ENCODE measurements at places on chromosomes 1 and 21.

DNA sequence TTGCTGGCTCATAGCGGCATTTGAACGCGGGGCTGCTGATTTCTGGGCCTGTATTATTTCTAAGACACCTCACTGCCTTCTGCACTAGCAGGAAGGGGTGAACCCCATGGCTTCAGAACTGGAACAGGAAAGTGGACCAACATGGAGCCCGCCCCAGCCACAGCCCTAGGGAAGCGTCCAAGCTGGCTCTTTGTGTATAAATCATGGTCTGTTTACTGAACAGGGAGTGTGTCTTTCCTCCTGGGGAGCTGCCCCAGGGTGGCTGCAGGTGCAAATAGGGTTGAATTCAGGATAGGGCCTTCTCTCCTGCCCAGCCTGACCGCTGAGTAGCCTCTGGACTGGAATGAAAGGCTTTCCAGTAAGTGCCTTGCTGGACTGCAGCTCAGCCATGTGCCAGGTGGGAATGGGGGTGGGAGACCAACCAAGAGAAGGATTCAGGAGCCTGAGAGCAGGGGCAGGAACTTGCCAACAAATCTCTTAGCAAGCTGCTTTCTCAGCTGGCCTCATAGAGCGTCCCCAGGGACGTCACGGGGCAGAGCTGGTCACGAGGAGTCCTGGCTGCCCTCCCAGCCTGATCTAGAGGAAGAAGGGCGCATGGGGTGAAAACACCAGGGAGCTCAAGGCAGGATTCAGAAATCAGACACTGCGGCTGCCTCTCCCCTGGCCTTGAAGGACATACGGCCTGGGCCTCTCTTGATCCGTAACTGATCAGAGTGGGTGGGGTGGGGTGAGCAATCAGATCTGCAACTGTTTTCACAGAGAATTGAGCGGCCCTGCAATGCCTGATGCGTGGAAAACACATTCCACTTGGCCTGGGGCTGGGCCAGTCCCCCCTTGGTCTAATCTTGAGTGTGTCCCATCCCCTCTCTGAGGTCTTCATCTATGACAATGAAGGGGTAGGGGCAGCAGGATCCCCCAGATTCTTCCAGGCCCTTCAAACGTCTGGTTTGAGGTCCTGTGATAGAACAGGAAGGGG lies 56.5 kb upstream of the SELENON start:
- DNase-seq, result no peak

DNA sequence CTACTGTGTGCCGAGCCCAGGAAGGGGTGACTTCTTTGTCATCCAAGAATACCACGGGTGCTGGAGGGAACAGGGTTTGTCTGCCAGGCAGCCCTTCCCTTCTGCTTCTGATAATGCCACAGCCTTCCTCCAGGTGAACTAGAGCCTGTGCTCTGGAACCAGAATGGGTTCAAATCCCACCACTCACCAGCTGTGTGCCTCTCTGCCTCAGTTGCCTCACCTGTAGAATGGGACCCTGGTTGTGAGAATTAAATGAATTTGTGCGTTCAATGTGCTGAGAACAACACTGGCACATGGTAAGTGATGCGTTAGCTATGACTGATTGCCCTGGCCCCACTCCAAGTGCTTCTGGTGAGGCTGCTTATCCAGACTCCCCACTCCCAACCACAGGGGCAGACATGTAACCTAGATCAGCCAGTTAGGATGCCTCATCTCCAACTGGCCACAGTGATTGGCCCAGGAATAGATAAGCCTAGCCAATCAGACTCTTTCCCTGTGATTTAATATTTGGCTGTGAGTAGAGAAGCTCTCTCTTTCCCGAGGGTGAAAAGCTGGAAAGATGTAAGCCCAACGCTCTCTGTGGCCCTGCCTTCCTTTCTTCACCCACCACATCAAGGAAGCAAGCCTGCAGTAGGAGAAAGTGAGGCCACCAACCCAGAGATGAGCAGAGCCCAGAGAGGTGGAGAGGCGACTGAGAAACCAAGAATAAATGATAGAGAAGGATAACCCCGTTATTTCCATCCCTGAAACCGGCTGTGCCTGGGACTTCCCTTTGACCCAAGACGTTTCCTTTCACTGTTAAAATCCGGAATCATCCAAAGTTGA lies 20.8 kb upstream of the LAPTM5 start:
- DNase-seq, result no peak

- no peak for DNase-seq
Measured at GRCh38 chr1:185795181-185795580, 61.0 kb downstream of the HMCN1 start.

GRCh38 chr1:209831615-209832014 lies 3.8 kb downstream of the UTP25 start:
- no peak for DNase-seq

DNA sequence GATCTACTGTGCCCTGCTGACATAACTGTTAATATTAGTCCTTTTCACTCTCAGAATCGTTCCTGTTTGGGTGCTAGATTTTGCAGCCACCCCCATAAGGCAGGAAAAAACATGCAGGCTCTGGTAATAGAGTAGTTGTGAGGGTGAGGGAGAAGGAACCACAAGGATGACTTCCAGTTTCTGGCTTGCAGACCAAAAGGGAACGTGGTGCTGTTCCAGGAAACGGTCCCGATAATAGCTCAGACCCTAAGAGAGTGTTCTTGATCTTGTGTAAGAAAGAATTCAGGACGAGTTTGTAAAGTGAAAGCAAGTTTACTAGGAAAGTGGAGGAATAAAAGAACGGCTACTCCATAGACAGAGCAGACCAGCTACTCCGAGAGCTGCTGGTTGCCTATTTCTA lies 50.7 kb upstream of the RHOU start:
- no peak for DNase-seq

GRCh38 chr1:113291777-113292602 lies 98.3 kb upstream of the MAGI3 start:
- DNase-seq, result no peak

DNA sequence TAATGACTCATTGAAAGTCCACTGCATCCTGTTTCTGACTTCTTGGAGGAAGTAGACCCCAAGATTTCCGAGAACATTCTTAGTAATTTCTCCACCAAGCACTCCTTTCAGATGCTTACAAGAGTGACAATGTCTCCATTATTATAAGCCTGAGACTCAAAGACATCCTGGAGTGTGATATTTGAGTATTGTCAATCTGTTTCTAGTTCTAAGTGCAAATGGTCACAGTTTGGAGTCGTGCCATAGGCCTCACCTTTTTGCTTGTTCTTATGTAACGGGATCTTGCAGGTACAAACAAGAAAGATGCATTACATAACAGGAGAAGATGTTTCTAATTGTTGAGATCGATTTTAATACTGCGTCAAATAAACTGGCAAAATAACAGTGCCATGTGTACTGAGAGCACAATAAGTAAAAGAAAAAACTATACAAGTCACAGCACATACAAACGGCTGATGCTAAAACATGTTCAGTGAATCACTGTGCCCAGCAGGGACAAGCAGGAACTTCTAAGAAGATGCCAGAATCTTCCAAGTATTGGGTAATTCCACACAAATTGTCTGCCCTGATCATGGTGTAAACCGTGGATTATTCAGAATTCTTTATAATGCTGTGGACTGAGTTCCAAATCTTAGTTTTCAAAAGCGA lies 54.1 kb downstream of the CD2 start:
- no peak for DNase-seq

DNA sequence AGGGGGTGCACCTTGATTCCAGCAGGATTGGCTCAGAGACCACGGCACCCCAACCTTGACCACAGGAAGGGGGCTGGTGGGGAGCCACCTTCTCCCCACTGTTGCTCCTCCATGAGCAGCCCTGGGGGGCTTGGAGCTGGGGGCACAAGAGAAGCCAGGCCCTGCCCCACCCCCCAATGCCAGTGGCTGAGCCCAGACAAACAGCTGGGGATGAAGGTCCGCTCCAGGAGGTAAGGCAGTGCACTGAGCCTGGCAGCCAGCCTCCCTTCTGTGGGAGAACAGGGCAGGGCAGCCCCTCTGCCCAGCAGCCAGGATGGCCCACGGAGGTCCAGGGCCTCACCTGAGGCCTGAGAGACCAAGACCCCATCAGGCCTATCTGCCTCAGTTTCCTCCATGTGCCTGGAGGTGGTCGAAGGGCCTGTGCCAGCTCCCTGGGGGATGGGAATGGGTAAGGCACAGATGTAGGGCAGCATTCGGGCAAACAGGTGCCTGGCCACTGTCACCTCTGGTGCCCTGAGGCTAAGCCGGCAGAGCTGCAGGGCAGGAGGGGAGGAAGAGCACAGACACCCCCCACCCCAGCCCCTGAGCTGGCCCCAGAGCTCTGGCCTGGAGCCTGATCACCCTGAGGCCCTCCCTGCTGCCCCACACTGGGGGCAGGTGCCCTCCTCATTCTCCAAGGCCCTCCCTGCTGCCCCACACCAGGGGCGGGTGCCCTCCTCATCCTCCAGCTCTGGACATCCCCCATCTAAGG lies 7.1 kb downstream of the ITGB2 start:
- no peak for DNase-seq

GRCh38 chr1:157496121-157496526 lies 56.2 kb downstream of the FCRL5 start:
- DNase-seq, result peak; percentile 16

GRCh38 chr1:95041491-95042165 lies 31.1 kb downstream of the ALG14 start:
- no peak for DNase-seq

Data from stimulated activated CD4-positive, alpha-beta T cell treated with anti-CD3 and anti-CD28 coated beads, Interleukin-4, amount 100 ng/mL, for 4 hours (primary cell).